Activated CD4-positive, alpha-beta T cell treated with anti-CD3 and anti-CD28 coated beads, Interleukin-2, amount 50 U/mL, for 24 hours (primary cell): ENCODE measurements at places on chromosomes 11 and 22.

GRCh38 chr11:74018331-74019005 is 9.6 kb upstream of the UCP3 start:
- no peak for DNase-seq

- no peak for DNase-seq
Observed at GRCh38 chr11:7511401-7511800, 2.4 kb upstream of the PPFIBP2 start.

DNA sequence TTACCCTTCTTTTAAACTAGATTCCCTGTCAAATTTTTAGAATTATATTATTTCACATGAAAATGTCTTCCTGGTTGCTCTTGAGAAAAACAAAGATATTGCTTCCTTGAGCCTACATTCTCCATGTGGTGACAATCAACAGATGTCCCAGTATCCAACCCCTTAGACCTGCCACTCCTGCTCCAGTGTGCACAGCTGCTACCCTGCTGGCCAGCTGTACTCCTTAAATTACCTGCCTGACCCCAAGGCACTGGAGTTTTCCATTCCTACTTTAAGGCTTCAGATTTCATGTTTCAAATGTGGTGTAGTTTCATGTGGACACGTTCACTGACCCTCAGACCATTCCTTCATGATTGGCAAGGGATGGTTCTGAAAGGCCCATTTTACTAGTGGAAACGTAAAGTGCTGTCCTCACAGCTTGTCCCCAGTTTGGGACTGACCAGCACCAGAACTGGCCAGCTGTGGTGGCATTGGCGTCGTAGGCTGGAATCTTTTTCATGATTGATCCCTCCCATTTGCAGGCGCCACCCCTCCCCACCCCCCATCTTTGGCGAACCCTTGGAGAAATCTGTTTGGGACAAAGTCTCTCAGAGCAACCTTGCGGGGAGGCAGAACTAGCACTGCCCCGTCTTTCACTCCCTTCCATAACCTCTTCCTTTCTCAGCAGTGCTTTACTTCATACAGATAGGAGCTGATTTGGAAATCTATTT is 123.5 kb downstream of the DBX1 start:
- no peak for DNase-seq

GRCh38 chr22:39179401-39179827 is 26.9 kb upstream of the CBX7 start:
- no peak for DNase-seq

DNA sequence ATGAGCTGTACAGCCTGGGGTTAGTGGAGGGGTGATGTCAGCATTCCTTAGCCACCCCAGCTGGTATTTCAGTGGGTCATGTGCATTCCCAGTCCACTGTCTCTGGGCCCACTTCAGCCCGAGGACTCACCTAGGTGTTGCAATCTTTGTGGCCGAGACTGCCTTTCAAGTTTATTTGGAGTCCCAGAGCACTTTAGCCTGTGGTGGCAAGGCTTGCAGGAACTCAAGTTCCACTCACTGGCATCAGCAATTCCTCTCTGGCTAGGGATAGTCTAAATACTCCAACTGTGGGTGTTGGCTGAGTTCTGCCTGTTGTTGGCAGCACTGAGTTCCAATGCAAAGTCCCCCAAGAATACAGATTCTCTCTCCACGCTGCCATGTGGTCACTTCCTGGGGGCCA is 191.6 kb upstream of the PGR start:
- DNase-seq = no peak

- DNase-seq = no peak
Observed at GRCh38 chr11:47136327-47136726, 40.4 kb downstream of the ARFGAP2 start.

GRCh38 chr22:38016182-38017151 is 32.1 kb upstream of the SOX10 start:
- DNase-seq = no peak

- no peak for DNase-seq
Observed at GRCh38 chr22:29328566-29329500, 13.3 kb upstream of the RASL10A start.

DNA sequence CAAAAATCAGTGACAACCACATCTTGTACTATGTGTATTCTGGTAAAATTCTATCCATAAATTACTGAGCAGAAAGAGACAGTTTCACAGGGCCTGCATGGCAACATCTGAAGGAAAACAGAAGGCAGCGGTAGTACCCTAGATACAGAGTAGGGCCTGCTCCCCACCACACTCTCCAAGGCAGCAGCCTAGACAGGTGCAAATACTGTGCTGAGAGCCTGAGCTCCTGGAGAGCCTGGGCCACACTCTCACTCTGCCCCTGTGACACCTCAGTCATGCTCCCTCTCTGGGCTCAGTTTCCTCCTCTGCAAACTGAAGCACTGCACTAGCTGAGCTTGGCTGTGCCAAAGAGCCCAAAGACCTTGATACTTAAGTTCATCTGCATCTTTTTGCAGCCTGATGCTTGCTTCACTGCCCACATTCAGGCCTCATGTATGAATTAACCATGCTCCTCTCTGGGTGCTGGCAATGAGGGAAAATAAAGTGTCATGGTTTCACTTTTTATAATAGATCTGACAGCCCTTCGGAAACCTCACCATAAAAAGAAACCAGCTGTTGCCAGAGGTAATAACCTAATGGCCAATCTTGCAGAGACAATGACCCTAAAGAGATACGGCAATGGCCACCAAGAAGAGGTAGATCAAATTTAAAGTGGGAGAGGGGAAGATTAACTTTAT is 104.7 kb downstream of the PLEKHA7 start:
- DNase-seq = no peak

DNA sequence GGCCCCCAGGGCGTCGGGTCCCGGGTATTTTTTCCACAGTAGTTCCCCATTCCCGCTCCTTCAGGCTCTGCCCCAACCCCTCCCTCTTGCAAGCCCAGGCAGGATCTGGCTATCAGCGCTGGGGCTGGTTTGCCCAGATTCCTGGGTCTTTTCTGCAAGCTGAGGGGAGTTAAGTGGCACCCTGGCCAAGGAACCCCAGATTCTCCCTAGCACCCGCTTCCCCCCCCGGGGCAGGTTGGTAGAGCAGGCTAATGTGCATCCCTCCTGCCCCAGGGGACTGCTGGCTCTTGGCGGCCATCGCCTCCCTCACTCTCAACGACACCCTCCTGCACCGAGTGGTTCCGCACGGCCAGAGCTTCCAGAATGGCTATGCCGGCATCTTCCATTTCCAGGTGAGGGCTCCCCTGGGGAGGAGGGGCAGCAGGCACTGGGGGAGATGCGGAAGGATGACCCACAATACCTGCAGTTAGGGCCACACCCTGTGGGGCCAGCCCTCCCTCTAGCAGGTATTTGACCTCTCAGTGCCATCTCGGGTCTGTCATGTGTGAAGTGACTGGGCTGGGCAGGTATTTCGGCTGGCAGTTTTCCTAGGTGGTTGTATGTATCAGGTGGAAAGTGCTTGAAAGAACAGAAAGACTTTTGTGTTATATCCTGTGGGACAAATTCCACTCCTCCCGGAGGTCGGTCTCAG is 1.6 kb downstream of the CAPN1 start:
- DNase-seq = no peak

DNA sequence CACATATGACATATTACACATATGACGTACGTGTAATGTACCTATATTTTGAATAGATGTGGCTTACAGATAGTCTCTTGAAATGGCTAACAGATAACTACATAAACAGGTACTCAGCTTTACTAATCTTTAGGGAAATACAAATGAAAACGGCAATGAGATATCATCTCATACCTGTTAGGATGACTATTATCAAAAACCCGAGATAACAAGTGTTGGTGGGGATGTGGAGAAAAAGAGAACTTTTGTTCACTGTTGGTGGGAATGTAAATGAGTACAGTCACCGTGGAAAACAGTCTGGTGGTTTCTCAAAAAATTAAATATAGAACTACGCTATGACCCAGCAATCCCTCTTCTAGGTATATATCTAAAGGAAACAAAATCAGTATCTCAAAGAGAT is 247.6 kb downstream of the ETS1 start:
- no peak for DNase-seq

DNA sequence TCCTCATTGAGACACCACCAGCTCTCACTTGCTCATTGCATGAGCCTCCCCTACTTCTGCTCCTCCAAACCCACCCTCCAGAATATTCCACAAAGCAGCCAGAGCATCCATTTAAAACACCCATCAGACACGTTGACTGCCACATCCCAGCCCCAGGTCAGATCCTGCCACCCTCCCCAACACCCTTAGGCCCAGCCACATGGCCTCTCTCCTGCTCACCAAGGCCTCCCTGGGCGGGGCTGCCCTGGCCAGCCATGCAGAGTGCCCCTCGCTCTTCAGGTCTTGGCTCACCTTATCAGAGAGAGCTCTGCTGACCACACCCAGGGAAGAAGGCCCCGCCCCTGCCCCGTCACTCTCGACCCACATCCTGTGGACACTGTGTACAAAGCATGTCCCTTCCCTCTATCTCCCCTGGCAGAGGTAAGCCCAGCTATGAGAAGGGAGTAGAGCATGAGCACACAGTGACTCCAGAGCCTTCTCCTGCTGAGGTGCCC is 106.8 kb downstream of the MICAL3 start:
- DNase-seq = no peak

- no peak for DNase-seq
Observed at GRCh38 chr11:105206633-105207032, 67.1 kb upstream of the CARD18 start.

- no peak for DNase-seq
Observed at GRCh38 chr11:81990659-81991443, 742.8 kb downstream of the FAM181B start.

- DNase-seq = no peak
Observed at GRCh38 chr11:85540635-85541205, 86.4 kb downstream of the DLG2 start.

- DNase-seq = no peak
Observed at GRCh38 chr11:78689585-78690153, 115.0 kb upstream of the NARS2 start.

- DNase-seq = no peak
Observed at GRCh38 chr11:111115890-111116289, 129.6 kb upstream of the POU2AF2 start.

GRCh38 chr11:92623055-92623454 is 346.4 kb upstream of the MTNR1B start:
- DNase-seq = no peak

DNA sequence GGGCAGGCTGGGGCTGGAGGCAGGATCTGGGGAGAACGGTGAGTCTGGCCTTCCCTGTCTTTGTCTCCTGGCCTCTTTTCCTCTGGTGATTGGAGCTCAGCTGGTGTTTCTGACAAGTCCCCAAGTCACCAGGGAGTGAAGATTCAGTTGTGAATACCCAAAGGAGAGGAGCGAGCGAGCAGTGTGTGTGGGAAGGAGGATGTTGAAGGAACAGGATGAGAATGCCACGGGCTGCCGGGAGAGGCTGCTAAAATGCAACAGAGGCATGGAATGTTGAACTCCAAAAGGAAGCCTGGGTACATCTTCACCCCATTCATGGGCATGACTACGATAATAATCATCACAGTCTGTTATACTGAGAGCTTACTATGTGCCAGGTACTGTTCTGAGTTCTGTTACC is 163.3 kb downstream of the CEP164 start:
- DNase-seq = no peak

DNA sequence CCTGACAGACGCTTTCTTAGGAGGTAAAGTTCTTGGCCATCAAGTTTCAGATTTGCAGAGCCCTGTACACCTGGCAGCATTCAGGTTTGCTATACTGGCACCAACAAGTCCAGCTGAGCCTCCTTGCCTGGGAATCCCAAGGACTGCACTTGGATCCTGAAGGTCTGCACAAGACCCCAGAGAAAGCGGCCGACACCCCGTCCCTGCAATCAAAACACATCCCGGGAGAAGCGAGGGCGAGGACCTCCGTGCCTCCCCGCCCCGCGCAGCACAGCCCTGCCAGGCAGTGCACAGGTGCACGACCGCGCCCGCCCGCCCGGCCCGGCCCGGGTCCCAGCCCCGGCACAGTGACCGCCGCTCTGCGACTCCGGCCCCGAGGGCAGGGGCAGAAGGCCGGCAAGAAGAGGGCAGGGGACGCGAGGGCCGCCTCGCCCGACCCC is 559 bp downstream of the MRTFA start:
- no peak for DNase-seq

- no peak for DNase-seq
Observed at GRCh38 chr11:86955361-86956120, at the start of gene FZD4. TSS of gene FZD4 (minus strand) at chr11:86955395. CDS start at chr11:86955085, 310 bp downstream.

DNA sequence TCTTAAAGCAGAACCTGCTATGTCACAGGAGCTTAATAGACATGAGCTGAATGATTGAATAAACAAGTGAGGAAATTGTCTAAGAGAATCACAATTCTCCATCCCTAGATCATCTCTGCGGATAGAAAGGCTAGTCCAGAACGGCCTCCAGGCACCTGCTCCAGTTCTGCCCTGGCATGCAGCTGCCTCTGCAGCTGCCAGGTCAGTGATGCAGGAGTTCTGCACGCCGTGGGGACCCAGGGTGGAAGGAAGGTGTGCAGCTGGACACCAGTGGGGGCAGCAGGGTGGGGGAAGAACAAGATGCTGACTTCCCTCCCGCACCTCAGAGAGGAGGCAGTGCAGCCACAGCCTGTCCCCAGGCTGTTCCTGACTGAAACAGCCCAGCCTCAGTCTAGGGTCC is 192.1 kb upstream of the NCAM1 start:
- DNase-seq = no peak

GRCh38 chr11:5343474-5344335 is at the start of gene OR51B5:
TSS of gene OR51B5 (minus strand) at chr11:5343524. CDS start at chr11:5343524, 0 bp downstream.
- DNase-seq = no peak
